Ovary (tissue), 10 donors: ENCODE measurements at places on chromosomes 4 and X. TPM values are rescaled to one million over a fixed set of nuclear protein-coding genes. Genes with fewer than 3 reads are reported as not detected.

DNA sequence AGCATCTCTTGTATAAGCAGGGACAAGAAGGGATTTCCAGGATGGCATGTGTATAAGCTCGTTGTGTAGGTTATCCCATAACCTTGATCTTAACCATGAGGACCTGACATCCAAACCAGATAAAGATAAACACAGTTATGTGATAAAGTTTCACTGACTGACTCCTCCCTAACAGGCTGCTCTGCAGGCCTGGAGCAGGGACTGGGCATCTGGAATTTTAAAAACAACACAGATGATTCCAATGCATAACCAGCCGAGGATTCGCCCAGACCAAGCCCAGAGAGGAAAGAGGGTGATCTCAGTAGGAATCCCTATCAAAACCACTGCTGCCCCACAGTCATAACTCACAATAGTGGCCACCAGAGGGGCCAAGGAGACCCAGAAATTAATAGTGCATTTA lies 22.7 kb downstream of the KLF3 start:
- no peak for DNase-seq

DNA sequence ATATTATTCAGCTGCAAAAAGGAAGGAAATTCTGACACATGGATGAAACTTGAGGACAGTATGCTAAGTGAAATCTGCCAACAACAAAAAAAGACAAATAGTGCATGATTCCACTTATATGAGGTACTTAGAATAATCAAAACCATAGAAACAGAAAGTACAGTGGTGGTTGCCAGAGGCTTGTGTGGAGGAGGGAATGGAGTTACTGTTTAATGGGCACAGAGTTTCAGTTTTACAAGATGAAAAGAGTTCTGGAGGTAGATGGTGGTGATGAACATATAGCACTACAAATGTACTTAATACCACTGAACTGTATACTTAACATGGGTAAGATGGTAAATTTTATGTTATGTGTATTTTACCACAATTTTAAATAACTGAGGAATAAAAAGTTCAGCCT lies 212.0 kb upstream of the KLF3 start:
- DNase-seq: no peak

DNA sequence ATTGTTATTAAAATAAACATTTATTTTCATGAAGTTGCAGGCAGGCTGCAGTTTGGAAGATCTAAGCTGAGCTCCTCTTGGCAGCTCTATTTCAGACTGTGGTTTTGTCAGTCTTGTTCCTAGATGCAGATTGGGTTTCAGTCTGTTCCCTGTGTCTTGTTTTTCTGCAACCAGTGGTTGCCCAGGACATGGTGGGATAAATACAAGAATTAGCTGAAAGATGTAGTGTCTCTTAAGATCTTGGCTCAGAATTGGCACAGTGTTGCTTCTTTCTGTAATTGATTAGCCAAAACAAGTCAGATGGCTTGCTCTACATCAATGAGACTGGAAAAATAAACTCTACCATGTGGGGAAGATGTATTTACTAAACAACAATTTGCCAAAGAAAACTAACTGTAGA lies 283.0 kb upstream of the BOD1L1 start:
- DNase-seq: no peak

DNA sequence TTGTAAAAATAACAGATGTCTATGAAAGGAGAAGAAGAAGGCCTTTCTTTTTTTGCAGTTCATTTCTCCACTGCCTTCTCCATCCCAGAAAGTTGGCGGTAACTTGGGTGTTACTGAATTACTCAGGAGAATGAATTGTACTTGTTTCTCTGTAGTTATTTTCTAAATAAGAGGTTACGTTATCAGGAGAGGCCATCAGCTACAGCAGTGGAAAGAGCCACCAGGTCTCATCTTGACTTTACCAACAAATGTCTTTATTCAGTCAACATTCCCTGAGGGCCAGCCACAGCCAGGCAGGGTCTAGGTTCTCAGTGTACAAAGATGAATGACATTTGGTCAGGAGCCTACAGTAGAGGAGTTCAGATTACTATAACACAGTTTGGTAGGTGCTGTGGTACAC lies 8.1 kb downstream of the HADH start:
- no peak for DNase-seq

Gene CCSER1
- 0.21 TPM for polyA plus RNA-seq

Gene TLR6
- 2.5 TPM for polyA plus RNA-seq

- no peak for DNase-seq
Observed at GRCh38 chr4:99100876-99101275, 12.3 kb upstream of the ADH5 start.

Gene H2AZ1
- polyA plus RNA-seq: 99.7 TPM

- no peak for DNase-seq
Observed at GRCh38 chr4:86961605-86962295, 26.9 kb downstream of the AFF1 start.

Gene SSX2B
- polyA plus RNA-seq: not detected

DNA sequence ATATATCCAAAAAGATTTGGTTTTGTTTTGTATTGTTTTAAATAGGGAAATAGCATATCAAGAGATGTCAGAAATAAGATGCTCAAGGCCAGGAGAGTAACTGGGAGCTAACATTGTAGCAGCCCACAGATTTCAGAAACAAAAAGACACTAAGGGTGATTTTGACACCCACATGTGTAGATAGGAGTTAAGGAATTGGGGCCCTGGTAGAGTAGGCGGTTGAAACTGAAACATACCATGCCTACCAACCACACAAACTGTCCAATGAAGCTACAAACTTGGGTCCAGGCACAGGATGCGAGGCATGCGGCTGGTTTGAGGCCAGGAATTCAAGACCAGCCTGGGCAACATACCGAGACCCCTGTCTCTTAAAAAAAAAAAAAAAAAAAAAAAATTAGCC lies 6.3 kb upstream of the HSPA4L start:
- DNase-seq: no peak

DNA sequence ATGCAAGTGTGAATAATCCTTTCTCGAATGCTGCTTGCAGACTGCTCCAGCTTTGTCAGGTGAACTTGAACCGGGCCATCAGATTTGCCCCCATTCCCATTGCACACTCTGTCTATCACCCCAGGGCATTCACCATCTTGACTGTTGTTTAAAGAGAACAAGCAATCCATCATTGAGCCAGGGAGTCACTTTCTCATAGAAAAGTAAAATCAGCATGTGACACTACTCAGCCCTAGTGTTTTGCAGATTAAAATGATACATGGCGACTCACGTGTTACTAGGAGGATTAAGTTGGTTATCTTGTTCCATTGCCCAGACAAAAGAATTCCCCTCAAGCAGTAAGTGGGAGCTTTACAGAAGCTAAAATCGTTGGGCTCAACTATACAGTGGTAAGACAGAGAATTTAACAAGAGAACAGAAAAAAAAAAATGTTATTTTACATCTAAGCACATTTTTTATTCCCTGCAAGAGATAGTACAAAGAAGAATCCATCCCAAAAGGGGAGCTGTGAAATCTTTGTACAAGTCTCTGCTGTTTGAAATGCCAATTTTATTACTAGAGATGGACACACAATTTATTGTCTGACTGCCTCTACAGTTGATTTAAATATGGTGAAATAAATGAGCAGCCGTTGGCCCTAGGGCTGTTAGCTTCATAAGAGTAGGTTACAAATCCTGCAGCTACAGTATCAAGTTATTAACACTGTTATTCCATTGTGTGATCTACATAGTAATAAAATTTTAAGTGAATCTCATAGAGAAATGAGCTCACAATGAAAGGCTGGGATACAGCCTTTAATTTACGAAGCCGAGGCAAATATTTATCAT lies 67.5 kb downstream of the NEUROG2 start:
- no peak for DNase-seq

- no peak for DNase-seq
Observed at GRCh38 chrX:133215017-133215416, 3.1 kb downstream of the TFDP3 start.

DNA sequence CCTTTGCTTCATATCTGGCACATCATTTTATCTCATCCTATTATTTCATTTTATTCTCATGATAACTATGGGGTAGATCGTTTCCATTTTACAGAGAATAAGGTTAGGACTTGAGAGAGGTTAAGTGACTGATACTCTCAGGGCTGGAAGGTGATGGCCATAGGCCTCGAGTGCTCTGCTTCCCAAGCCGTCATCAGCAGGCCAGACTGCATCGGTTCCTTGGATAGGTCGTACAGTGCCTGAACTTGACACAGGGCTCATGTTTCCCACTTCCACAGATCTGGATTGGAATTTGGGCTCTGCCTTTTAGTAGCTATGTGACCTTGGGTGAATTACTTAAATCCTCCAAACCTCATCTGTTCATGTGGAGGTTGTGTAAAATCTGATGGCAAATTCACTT lies 81.4 kb downstream of the TMEM131L start:
- no peak for DNase-seq

Gene RTL3
- 0.53 TPM for polyA plus RNA-seq

GRCh38 chr4:155954118-155954685 lies 536 bp upstream of the CTSO start:
- peak; percentile 27 for DNase-seq

Gene LEF1
- polyA plus RNA-seq: 18.3 TPM

DNA sequence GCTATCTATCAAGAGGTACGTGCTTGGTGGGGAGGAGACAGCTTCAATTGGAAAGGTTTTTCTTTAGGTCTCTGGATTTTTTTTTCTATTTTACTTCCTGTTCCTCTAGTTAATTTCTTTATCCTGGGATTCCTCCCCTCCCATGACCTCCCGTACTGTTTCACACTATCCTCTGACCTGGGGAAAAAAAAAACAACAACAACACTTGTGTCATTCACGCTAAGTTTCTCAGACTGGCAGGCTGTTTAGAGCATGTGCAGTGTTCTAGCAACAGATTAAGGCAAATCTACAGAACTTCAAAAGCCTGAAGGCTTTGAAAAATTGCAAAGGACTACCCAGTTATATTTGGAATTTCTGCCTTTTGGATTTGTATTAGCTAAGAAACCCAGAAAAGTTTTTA lies 358.4 kb downstream of the ARHGAP24 start:
- no peak for DNase-seq

GRCh38 chr4:143399113-143399949 lies 62.7 kb downstream of the GAB1 start:
- DNase-seq: no peak

- no peak for DNase-seq
Observed at GRCh38 chrX:107565931-107566603, 62.2 kb upstream of the PRPS1 start.

Gene TMEM156
- 0.04 TPM for polyA plus RNA-seq

- DNase-seq: no peak
Observed at GRCh38 chr4:89719536-89720090, 117.3 kb downstream of the SNCA start.

DNA sequence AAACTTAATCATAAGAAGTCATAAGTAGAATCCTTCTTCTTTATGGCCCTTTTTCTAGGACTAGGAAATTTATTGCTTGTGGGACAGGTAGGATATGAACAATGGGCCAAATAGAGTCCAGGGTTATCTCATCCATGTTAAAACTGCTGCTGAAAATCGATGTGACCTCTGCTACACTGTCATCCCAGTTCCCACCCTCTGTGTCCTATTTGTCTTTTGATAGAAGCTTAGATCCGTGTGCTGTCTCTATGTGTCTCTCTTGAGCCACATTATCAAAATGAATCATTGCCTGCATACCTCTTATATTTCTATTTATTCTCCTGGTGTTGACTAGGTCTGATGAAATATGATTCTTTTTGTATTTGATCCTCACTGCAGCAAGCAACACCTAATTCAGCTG lies 661.4 kb downstream of the DACH2 start:
- no peak for DNase-seq
